ENCODE measurements at places on chromosomes 1 and 21. TPM values are rescaled to one million over a fixed set of nuclear protein-coding genes. Genes with fewer than 3 reads are reported as not detected.

GRCh38 chr1:33586795-33587194 is 114.3 kb downstream of the ZSCAN20 start:
- no peak overlapping the region for H3K27ac ChIP-seq
- peaks cover 5% of the 10 kb centered on the region for H3K27me3 ChIP-seq
- H3K36me3 ChIP-seq: no peaks in the 10 kb centered on the region
- H3K4me1 ChIP-seq: no peaks in the 10 kb centered on the region

DNA sequence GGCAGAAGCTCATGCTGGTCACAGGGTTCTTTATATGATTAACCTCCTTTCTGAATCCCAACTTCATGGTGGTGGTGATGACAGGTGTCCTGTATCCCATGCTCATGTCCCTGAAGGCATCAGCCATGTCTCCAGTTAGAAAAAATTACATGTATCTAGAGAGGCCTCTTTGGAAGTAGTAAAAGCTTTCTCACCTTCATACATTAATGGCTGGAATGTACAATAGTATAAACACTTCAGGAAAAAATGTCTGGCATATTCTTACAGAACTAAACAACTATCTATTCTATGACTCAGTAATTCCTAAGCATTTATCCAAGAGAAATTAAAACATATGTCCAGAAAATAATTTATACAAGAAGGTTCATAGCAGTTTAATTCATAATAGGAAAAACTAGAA is 34.0 kb downstream of the ADAM30 start:
- no peaks in the 10 kb centered on the region for H3K36me3 ChIP-seq

DNA sequence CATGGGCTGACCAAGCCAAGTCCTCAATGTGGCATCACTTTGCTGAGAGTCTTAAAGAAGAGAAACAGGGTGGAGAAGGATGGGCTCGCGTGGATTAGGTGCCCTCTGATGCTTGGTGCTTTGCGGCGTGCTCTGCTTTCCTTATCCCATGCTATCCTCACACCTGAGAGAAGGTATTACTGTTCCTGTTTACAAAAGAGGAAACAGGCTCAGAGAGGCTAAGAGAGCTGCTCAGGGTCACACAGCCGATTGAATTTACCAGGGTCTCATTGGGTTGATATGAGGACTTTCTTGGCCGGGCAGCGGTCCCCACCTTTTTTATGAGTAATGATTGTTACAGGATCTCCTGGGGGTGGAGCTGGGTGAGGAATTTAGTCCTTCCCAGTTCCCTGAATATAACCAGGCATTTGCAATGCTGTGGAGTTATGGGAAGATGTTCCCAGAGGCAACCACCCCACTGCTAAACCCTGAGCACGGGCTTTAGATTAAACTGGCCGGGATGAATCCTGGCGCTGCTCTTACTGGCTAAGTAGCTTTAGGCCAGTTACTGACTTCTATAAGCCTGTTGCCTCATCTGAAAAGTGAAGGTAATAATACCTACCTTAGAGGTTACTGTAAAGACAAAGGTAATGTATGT is 4.5 kb downstream of the ASCL5 start:
- H3K4me3 ChIP-seq: no peak overlapping the region
- H3K36me3 ChIP-seq: no peaks in the 10 kb centered on the region
- peaks cover 3% of the 10 kb centered on the region for H3K4me1 ChIP-seq
- no peak overlapping the region for H3K27ac ChIP-seq

The CAMK1G gene
- total RNA-seq: not detected

- H3K27ac ChIP-seq: no peak overlapping the region
- peaks cover 11% of the 10 kb centered on the region for H3K4me1 ChIP-seq
- H3K36me3 ChIP-seq: no peaks in the 10 kb centered on the region
- peaks cover 2% of the 10 kb centered on the region for H3K27me3 ChIP-seq
Observed at GRCh38 chr1:182719553-182719952, 35.2 kb upstream of the RGS8 start.

The PYHIN1 gene
- 59.8 TPM for total RNA-seq

DNA sequence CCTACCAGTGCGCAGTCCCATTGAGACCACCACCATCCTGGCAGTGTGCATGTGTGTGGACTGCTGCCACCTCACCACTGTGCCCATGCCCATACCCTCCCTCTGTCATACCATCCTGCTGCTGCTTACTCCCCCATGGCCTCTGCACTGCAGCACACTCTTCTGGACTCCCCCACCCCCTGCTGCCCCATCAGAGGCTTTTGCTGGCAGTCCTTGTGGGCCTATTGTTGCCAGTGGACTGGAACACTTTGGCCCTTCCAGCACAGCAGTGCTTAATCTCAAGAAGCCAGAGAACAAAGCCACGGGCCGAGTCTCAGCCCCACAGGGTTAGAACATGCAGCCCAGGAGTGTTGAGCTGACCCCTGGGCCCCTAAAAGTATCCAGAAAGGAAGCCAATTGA is 41.9 kb upstream of the IVNS1ABP start:
- peaks cover 11% of the 10 kb centered on the region for H3K4me1 ChIP-seq
- no peak overlapping the region for H3K27ac ChIP-seq
- DNase-seq: no peak
- peaks cover 19% of the 10 kb centered on the region for H3K36me3 ChIP-seq

DNA sequence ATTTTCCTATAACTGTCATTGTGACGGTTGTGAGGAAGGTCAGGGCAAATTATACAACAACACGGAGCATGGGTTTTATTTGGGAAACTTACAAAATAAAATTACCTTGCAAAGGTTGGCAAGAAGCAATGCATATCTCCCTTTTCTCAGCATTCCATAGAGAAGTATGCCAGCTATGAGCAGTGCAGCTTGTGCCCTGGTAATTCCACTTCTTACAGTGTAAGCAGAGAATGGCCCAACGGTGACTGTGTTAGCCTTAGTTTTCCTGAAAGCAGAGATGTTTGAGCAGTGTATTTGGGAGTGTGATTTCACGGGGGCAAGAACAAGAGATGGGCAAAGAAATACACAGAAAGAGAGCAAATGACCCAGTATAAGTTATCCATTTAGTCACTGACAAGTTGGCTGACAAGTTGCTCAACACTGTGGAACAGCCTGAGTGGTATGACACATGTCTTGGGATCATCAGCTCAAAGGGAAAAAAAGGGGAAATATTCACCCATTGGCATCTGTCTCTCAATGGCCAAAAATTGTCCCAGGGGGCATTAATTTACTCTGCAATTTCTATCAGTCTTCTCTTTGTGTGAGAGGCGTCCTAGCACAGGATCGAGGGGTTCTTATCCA is 210.9 kb upstream of the NRIP1 start:
- H3K4me1 ChIP-seq: no peaks in the 10 kb centered on the region
- no peak for DNase-seq
- no peaks in the 10 kb centered on the region for H3K27me3 ChIP-seq
- no peak overlapping the region for H3K4me3 ChIP-seq

GRCh38 chr1:7117399-7118281 is 332.4 kb downstream of the CAMTA1 start:
- H3K4me1 ChIP-seq: no peaks in the 10 kb centered on the region
- H3K36me3 ChIP-seq: no peaks in the 10 kb centered on the region
- H3K27me3 ChIP-seq: no peaks in the 10 kb centered on the region
- no peak overlapping the region for H3K4me3 ChIP-seq
- DNase-seq: no peak

The ITGB3BP gene
- 46.2 TPM for total RNA-seq

GRCh38 chr1:20604678-20605077 is 15.8 kb downstream of the CDA start:
- no peak for DNase-seq
- H3K4me3 ChIP-seq: no peak overlapping the region
- H3K4me1 ChIP-seq: no peaks in the 10 kb centered on the region
- no peak overlapping the region for H3K27ac ChIP-seq
- peaks cover 13% of the 10 kb centered on the region for H3K27me3 ChIP-seq

The PRAMEF14 gene
- total RNA-seq: not detected

The TSPEAR gene
- not detected for total RNA-seq

The FCRL6 gene
- total RNA-seq: not detected

GRCh38 chr1:31764312-31765040 is at the start of gene ADGRB2:
Gene ADGRB2 (minus strand): TSS chr1:31764340. CDS start chr1:31757221, 7,119 bp downstream.
- H3K27me3 ChIP-seq: peaks cover 58% of the 10 kb centered on the region
- H3K4me1 ChIP-seq: peaks cover 39% of the 10 kb centered on the region
- H3K36me3 ChIP-seq: no peaks in the 10 kb centered on the region
- no peak within 1 kb of the TSS for H3K27ac ChIP-seq
- peak within 1 kb of the TSS; percentile 67 for H3K4me3 ChIP-seq
- no peak for DNase-seq

DNA sequence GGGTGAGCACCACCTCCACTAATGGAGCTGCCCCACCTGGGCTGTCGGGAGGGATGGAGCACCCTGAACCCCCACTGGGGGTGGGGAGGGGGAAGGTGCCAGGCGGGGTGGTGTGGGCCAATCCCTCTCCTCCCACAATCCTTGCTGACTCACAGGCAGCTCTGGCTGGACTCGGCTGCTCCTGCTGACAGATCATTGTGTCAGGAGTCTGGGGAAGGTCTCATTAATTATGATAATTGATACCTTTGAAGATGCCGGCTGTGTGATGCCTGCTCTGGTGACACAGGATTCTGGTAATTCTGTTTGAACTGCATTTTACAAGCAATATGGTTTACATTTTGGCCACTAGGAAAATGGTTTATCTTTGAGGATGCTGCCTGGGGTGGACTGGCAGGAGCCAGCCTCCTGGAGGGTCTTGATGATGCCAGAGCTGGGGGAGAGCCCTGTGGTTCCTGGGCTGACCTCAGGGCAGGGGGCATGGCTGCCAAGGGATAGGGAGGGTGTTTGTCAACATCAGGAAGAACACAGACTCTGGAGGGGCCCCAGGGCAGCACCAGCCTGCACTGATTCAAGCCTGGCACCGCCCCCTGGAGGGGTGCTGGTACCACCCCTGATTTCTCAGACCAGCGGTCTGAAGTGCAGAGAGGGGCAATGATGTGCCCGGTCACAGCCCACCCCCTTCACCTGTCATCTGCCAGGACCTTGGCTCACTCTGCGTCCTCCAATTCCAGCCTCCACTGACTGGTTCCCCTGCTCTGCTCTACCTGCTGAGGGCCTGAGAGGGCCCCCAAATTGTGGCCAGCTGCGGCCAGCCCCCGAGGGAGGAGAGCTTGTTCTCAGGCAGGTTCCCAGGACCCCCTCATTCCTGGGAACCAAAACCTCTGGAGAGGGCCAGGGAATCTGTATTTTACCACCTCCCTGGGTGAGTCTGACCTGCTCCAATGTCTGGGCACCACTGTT is 338.8 kb downstream of the MATN1 start:
- no peaks in the 10 kb centered on the region for H3K36me3 ChIP-seq
- H3K27me3 ChIP-seq: peaks cover 1% of the 10 kb centered on the region
- no peak overlapping the region for H3K27ac ChIP-seq
- no peaks in the 10 kb centered on the region for H3K4me1 ChIP-seq

The FALEC gene
- not detected for total RNA-seq

DNA sequence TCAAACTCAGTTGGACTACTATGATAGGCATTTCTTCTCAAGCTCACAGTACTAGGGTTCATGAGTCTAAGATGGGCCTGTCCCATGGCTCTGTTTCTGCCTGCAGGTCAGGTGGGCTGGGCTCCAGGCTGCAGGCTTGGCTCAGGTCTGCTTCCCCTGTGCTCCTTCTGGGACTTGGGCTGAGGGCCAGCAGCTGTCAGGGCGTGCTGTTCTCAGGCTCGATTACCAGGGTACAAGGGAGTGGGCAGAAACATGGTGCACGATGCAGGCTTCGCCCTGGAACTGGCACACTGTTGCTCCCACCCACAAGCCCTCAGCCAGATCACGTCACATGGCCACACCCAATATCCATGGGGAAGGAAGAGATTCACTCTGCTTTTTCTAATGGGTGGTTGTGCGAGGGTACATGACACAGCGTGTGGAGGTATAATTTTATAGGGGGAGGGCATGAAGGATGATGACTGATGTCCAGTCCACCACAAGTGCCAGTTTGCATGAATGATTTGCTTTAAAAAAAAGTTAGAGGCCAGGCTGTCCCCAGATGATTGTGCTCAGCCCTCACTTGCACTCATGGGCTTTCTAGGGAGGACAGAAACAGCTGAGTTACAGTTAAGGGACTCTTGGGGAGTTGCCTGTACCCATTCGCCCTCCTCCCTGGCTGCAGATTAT is 118.0 kb downstream of the ACTL8 start:
- no peak for DNase-seq
- H3K36me3 ChIP-seq: no peaks in the 10 kb centered on the region
- no peaks in the 10 kb centered on the region for H3K4me1 ChIP-seq
- H3K27me3 ChIP-seq: no peaks in the 10 kb centered on the region
- no peak overlapping the region for H3K4me3 ChIP-seq

DNA sequence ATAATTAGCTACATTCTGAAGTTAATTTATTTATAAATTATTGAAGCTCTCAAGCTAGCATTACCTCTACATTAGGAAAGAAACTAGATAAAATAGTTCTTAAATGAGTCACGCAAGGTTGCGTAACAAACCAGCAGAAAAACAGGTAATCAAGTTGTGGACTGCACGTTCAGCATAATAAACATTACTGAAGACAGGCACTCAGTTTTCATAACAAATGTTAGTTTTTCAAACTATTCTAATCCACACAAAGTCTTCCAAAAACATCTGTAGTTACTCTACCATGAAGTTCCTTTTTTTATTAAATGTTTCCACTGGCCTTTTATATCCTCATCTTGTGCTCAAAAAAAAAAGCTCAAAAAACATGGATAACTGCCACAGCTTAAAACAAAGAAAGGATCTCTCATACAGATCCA is 1.3 kb downstream of the TOR1AIP2 start:
- H3K4me1 ChIP-seq: peaks cover 56% of the 10 kb centered on the region
- peaks cover 24% of the 10 kb centered on the region for H3K36me3 ChIP-seq
- no peaks in the 10 kb centered on the region for H3K27me3 ChIP-seq
- DNase-seq: no peak
- H3K27ac ChIP-seq: peak overlapping the region; percentile 62
- H3K4me3 ChIP-seq: peak overlapping the region; percentile 85

DNA sequence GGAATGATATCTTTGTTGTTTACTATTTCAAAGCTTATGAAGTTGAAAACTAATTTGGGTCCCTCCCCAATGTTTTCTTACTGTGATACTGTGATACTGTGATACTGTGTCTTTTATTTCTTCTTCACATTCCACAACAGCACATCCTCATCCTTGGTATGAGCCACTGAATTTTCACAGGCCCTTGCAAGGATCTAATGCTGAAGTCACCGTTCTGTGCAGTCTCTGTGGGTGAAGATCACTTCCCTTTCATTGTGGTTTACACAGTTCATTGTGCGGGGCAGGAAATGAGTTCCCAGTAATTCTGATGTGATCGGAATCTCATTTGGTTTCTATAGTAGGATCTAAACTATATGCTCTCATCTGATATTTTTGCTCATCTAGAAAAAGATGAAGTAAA is 32.1 kb upstream of the PAXBP1 start:
- H3K27me3 ChIP-seq: no peaks in the 10 kb centered on the region
- no peak overlapping the region for H3K27ac ChIP-seq
- no peak for DNase-seq
- H3K4me1 ChIP-seq: peaks cover 8% of the 10 kb centered on the region
- H3K4me3 ChIP-seq: no peak overlapping the region

- H3K4me1 ChIP-seq: no peaks in the 10 kb centered on the region
- H3K36me3 ChIP-seq: no peaks in the 10 kb centered on the region
- DNase-seq: no peak
Observed at GRCh38 chr1:78536427-78536826, 45.7 kb downstream of the PTGFR start.

DNA sequence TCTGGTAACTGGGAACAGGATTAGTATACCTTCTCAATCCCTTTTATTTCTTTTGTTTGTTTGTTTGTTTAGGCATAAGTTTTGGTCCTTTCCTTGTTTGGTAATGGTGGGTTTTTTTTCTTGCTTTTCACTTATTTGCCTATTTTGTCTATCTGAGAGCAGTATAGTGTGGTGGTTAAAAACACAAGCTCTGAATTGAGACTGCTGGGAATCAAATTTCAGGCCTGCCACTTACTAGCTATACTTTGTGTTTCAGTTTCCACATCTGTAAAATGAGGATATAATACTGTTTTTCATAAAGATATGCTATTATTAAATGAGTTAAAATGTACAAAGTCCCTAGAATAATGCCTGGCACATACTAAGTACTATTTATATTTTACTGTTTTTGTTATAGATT is 81.6 kb upstream of the IVNS1ABP start:
- no peak overlapping the region for H3K27ac ChIP-seq
- H3K4me1 ChIP-seq: peaks cover 5% of the 10 kb centered on the region
- no peak overlapping the region for H3K4me3 ChIP-seq
- H3K36me3 ChIP-seq: no peaks in the 10 kb centered on the region
- no peaks in the 10 kb centered on the region for H3K27me3 ChIP-seq
